ENCODE measurements at places on chromosomes 2 and 18. TPM values are rescaled to one million over a fixed set of nuclear protein-coding genes. Genes with fewer than 3 reads are reported as not detected.

- DNase-seq = peak; percentile 92
These were observed 7.7 kb upstream of the COL6A3 start for GRCh38 chr2:237421542-237422116.

GRCh38 chr18:75728621-75729020 lies 301.1 kb upstream of the SMIM21 start:
- DNase-seq = no peak

GRCh38 chr2:240245184-240245583 lies 104.7 kb upstream of the OTOS start:
- DNase-seq = no peak

DNA sequence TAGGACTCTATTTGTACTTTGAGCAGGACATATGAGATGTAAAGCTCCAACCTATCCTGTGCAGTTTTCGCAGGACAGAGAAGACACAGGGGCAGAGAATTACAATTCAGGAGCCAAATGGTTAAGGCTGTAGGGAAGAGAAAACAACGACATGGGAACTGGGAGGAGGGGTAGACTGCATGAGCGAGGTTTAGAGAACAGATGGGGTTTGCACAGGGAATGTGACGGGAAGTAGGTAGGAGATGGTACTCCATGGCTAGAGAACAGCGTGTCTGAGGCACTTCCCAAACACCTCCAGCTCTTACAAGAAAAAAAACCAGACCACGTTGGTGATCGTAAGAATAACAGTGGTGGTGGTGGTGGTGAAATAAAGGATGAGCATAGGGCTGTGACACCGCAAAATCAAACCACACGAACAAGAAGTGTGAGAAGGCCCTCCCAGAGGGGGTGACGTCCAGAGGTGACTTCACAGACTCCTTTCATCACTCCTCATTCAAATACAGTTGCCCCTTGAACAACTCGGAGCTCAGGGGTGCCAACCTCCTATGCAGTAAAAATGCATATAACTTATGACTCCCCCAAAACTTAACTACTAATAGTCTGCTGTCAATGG lies 92.7 kb downstream of the FARSB start:
- DNase-seq = no peak

DSG4 gene
- 3.2 TPM for total RNA-seq

SRD5A2 gene
- total RNA-seq = not detected

OSBPL6 gene
- total RNA-seq = 19.6 TPM

- DNase-seq = peak; percentile 100
These were observed at the start of gene FAM117B for GRCh38 chr2:202634556-202635427. Gene FAM117B, plus strand, starts transcription at chr2:202634969. Its CDS starts 219 bp downstream, at chr2:202635188.

- DNase-seq = no peak
These were observed 127.5 kb downstream of the RDH14 start for GRCh38 chr2:18432999-18433398.

C2orf72 gene
- 9.0 TPM for total RNA-seq

GRCh38 chr2:148540022-148540421 lies 104.5 kb upstream of the EPC2 start:
- DNase-seq = no peak

DNA sequence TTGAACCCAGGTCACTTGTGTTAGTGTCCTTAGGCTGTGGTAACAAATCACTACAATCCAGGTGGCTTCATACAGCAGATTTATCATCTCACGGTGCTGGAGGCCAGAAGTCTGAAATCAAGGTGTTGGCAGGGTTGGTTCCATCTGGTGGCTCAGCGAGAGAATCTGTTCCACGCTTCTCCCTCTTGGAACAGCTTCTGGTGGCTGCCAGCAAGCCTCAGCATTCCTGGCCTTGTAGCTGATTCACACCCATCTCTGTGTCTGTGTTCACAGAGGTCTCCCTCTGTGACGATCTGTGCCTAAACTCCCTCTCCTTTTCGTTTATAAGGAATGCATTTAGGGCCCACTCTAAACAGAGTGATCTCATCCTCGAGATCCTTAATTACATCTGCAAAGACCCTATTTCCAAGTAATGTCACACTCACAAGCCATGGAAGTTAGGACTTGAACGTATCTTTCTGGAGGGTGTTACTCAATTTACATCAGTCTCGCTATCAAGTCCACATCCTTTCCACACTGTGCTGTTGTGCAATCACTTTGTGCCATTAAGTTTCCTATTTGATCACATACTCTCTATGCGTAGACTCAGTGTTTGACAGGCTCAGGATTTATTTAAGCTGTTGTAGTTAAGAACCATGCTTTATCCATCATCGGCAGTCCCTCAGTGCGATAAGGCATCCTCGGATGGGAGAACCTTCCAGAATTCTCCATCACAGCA lies 164.4 kb downstream of the SOCS6 start:
- no peak for DNase-seq

KIAA2012 gene
- total RNA-seq = not detected

DNA sequence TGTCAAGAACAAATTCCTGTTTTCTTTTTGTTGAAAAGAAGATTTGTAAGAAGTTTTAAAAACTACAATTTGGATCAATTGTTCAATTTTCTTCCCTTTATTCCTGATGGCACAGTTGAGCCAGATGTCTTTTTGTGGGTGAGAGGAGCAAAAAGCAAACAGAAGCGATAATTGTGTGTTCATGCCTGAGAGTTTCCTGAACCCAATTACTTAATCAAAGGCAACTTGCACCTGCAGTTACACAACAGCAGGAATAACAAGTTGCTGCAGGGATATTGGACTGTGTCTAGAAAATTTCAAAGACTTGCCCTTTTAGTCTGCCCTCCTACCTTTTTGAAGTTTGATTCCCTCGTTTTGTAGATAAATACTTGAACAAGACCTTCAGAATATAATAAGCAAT lies 383.6 kb downstream of the DSEL start:
- no peak for DNase-seq

DNA sequence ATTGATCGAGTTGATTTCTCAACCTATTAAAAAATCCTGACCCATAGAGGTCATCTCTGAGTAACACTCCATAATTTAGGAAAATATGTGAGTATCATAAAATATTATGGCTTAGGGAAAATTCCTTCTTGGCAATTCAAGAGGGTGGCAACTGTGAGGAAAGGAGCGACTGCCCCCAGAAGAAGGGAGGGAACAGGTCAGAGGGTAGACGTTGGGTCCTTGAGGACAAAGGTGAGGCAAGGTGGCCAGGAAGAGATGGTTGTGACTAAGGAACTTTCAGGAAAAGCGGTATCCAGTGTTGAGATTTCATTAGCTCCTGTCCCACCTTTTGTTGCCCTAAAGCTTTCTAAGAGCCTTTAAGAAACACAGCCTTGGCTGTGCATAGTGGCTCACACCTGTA lies 10.5 kb upstream of the AGAP1 start:
- no peak for DNase-seq

DNA sequence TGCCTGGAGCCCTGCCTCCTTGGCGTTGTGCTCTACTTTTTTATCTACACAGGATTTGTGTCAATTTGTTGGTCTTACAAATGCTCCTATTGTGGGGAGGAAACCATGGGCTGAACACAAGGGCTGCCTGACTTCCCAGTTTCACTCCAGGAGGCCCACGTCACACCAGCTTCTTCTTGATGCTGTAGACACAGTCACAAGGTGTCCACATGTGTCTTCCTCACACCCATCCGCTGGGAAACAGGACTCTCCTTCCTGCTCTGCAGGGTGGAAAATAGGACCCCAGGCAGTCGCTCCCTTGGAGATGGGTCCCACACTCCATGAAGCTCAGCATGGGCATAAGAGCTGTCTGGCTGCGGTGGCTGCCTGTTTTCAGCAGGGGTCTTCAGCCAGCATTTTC lies 468.2 kb downstream of the EPHA4 start:
- no peak for DNase-seq

- DNase-seq = no peak
These were observed 187.8 kb downstream of the FTCDNL1 start for GRCh38 chr2:199663157-199663556.

- DNase-seq = peak; percentile 7
These were observed 56.5 kb upstream of the EDAR start for GRCh38 chr2:109045505-109045904.

TRABD2A gene
- total RNA-seq = 2.4 TPM

DOK6 gene
- total RNA-seq = 0.42 TPM

- DNase-seq = no peak
These were observed 676.7 kb upstream of the POU3F3 start for GRCh38 chr2:104177179-104177578.

GRCh38 chr2:159065313-159065712 lies 96.9 kb downstream of the TANC1 start:
- DNase-seq = no peak

CCDC74B gene
- total RNA-seq = 1.1 TPM

DNA sequence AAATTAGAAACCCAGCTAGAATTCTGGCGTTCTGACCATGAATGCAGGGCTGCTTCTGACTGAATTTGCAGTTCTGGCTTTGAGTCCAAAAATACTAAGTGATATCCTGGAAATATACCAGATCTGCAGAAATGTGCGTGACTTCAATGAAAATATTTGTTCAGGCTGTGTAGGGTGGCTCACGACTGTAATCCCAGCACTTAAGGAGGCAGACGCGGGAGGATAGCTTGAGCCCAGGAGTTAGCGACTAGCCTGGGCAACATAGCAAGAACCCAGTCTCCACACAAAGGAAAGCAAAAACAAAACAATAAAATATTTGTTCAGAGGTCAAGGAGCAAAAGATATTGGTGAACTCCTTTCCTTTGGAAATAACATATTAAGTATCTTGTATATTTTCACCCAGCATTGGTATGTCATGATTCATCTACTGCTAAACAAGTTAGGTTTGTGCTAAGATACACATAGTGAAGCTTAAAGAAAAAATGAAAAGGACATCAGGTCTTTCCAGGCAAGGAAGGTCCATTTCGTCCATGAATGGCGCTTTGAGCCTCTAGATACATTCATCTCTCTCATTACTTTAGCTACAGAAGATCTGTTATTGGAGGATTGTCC lies 239.2 kb downstream of the CMPK2 start:
- no peak for DNase-seq

TFPI gene
- total RNA-seq = 22.3 TPM

POTEC gene
- total RNA-seq = not detected

DNA sequence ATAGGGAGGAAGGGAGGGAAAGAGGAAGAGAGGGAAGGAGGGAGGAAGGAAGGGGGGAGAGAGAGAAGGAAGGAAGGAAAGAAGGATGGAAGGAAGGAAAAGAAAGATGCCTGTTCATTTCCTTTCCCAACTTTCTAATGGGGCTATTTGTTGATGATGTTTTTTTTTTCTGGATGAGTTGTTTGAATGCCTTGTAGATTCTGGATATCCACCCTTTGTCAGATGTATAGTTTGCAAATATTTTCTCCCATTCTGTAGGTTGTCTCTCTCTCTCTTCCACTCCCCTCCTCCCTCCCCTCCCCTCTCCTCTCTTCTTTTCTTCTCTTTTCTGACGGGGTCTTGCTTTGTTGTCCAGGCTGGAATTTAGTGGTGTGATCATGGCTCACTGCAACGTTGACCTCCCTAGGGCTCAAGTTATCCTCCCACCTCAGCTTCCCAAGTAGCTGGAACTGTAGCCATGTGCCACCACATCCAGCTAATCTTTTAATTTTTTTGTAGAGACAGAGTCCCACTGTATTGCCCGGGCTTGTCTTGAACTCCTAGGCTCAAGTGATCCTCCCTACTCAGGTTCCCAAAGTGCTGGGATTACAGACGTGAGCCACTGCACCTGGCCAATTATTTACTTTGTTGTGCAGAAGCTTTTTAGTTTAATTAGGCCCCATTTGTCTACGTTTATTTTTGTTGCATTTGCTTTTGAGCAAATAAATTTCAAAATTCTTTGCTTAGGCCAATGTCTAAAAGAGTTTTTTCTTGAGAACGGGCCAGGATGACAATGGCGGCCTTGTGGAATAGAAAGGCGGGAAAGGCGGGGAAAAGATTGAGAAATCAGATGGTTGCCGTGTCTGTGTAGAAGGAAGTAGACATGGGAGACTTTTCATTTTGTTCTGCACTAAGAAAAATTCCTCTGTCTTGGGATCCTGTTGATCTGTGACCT lies 57.3 kb upstream of the FAM117B start:
- DNase-seq = no peak

DCDC2C gene
- not detected for total RNA-seq

GRCh38 chr2:148680462-148680861 lies 35.9 kb downstream of the EPC2 start:
- DNase-seq = no peak

- no peak for DNase-seq
These were observed 959.4 kb upstream of the GYPC start for GRCh38 chr2:125696560-125696959.

DNA sequence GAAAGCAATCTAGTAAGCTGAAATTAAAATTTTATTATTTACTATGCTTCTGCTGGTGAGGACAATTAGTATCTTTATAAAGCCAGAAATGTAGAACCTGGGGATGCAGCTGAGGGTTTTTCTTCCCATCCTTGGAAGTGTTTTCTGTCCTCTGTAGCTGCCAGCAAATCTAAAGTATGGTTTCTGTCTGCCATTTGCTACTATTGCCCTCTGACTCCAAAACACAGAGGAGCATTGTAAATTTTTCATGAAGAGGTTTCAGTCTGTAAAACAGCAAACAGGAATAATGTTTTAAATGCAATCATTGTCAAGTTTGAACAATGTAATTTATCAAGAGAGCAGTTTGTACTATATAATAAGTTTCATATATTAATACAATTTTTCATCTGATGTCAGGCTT lies 258.8 kb downstream of the ZNF407 start:
- DNase-seq = no peak

GRCh38 chr2:123715467-123715982 lies 309.6 kb upstream of the CNTNAP5 start:
- no peak for DNase-seq

- no peak for DNase-seq
These were observed 218.3 kb downstream of the ICOS start for GRCh38 chr2:204154863-204155262.

DNA sequence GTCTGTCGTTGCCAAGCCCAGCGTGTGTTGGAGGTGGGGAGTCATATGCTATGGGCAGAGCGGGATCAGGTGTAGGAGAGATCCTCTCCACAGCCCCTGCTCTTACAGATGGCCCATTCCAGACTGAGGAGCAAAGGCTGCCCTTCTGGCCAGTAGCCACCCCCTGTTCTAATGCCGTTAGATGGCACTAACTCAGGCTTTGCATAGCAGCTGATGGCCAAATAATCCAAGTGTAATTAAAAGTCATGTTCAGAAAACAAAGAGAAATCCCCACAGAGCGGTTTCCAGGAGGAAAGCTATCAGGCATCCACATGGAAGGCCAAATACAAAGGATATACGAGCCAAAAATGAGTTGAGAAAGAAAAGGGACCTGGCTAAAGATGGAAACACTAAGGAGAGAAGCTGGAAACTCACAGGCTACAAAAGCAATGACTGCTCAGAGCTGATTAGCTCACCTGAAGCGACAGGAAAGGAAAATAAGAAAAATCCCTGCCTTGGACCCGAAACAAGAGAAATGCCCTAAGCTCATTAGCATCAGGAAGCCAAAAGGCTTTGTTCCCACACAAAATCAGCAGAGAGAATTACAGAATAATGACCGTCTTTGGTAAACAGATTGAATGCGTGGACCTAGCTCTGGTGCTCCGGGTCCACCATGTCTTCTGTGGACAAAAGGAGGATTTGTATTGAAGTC lies 1002.4 kb upstream of the KLHL29 start:
- no peak for DNase-seq

FSHR gene
- not detected for total RNA-seq

GRCh38 chr2:228023619-228024018 lies 152.2 kb downstream of the DAW1 start:
- no peak for DNase-seq

SPC25 gene
- total RNA-seq = 4.3 TPM

SPR gene
- 11.9 TPM for total RNA-seq

GRCh38 chr18:374721-375168 lies 106.9 kb upstream of the THOC1 start:
- no peak for DNase-seq

HNMT gene
- total RNA-seq = 20.1 TPM

MEP1B gene
- total RNA-seq = not detected

KLHL14 gene
- total RNA-seq = 0.24 TPM

RND3 gene
- total RNA-seq = 45.7 TPM

CRYGD gene
- total RNA-seq = not detected

GRCh38 chr18:13511961-13512577 lies 214.3 kb downstream of the FAM210A start:
- DNase-seq = no peak

Data from suprapubic skin (tissue), 4 donors.